ENCODE measurements at places on chromosomes 16 and 17.

DNA sequence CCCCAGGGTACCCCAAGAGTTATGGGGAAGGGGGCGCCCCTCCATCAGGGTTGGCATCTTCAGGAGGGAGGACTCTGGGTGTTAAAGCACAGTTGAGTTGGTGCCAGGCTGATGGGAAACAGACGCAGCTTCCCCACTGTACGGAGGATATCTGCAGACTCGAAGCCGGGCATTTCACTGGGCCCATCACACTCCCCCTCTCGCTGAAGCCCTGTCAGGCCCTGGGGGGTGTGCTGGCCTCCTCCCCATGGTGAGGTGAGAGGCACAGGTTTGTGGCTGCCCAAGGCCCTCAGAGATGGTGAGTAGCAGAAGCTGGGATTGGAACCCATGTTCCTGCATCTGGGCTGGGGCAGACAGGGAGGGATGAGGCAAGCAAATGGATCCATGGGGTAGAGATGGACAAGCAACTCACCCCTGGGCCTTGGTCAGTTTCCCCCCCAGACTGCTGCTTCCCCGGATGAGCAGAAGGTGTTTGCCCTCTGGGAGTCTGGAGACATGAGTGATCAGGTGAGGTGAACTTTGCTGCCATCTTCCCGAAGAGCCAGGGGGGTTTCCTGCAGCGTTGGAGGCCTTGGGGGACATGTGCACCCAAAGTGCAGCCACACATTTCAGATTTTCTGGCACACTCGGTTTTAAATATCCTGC is 31.0 kb downstream of the POLR3E start:
- no peak for DNase-seq

- DNase-seq = no peak
Measured at GRCh38 chr17:44965481-44966234, 2.4 kb downstream of the C1QL1 start.

DNA sequence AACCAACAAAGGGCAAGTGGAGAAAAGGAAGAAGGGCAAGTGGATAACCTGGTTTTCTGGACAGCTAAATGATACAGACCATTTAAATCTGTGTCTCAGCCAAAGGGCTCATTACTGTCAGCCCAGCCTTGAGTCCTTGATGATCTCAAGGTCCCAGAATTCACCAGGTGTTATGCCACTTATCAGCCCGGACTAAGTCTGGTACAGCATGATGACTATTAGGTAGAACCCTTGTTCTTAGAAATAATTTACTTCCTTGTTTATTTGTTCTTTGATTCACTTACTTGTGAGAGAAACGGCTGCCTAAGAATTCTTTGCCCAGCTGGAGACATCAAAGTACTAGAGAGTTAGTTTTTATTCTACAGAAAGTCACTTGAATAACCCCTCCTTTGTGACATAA is 3.5 kb downstream of the PDILT start:
- DNase-seq = no peak

GRCh38 chr16:59274141-59274540 is 540.0 kb upstream of the GOT2 start:
- DNase-seq = no peak

- DNase-seq = no peak
Measured at GRCh38 chr17:76121932-76122430, 18.4 kb upstream of the EXOC7 start.

GRCh38 chr17:80584176-80584905 is 39.7 kb downstream of the RPTOR start:
- DNase-seq = no peak

- no peak for DNase-seq
Measured at GRCh38 chr17:9475101-9475658, 100.4 kb downstream of the STX8 start.

Data from NCI-H524 (cell line).